ENCODE measurements at places on chromosomes 3 and 15.

- no peak for DNase-seq
These were observed 40.1 kb downstream of the PPARG start for GRCh38 chr3:12328837-12329462.

DNA sequence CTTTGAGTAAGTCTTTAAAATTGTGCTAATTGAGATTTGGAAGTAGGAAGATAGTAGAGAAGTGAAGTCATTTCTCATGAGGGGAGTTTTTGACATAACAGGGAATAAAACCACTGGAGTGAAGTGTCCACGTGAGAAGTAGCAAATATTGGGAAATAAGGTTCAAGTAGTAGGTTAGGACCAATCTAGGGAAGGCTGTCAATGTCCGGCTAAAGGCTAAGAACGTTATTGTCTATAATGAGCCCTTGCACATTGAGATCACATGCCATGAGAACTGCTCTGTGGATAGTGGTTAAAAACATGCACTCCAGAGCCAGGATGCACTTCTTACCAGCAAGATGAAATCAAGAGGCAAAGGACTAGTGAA is 459.9 kb upstream of the TPRG1 start:
- no peak for DNase-seq

- DNase-seq: no peak
These were observed 36.1 kb upstream of the CTXND1 start for GRCh38 chr15:80288131-80288530.

DNA sequence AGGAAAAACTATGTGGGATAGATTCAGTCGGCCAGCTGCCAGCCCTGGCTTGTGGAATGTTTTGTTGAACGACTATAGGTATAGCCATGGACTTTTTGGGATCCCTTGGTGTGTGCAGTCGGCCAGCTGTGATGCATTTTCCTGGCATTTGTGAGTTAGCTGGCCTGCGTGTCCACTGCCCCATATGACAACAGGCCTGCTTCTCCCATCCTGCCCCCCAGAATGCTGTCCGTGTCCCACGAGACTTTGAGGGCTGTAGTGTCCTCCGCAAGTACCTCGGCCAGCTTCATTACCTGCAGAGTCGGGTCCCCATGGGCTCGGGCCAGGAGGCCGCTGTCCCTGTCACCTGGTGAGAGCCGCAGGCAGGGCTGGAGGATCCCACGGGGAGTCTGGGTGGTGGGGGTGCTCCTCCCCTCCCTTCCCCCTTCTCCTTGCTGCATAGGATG is 23.6 kb downstream of the PTPN23 start:
- no peak for DNase-seq

GRCh38 chr15:58875343-58875742 is 58.1 kb downstream of the SLTM start:
- DNase-seq: no peak

DNA sequence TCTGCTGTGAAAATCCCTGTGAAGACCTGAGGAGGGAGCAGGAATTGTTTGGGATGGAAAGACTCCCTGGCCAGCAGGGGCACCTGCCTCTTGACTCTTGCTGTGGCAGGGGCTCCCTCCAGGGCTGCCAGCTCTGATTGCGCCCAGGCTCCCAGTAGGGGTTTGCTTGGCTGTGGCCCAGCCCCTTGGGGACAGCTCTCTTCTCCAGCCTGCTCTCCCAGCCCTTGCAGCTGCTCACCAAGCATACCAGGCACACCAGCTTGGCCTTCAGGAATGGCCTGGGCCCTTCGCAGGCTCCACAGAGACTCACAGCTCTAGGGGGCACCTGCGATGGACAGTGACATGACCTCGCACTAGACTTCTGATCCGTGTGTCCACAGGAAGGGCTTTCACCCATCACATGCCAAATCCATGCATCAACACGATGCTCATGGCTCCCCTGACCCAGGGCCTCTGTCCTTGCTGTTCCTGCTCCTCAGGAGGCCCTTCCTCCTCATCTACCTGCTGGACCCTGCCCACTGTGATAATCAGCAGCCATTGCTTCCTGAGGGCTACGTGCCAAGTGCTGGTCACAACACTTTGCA is 61.8 kb downstream of the SCN5A start:
- DNase-seq: no peak

GRCh38 chr15:48537271-48538113 is 108.0 kb downstream of the FBN1 start:
- no peak for DNase-seq
